ENCODE measurements at places on chromosomes 1 and 21. TPM values are rescaled to one million over a fixed set of nuclear protein-coding genes. Genes with fewer than 3 reads are reported as not detected.

DNA sequence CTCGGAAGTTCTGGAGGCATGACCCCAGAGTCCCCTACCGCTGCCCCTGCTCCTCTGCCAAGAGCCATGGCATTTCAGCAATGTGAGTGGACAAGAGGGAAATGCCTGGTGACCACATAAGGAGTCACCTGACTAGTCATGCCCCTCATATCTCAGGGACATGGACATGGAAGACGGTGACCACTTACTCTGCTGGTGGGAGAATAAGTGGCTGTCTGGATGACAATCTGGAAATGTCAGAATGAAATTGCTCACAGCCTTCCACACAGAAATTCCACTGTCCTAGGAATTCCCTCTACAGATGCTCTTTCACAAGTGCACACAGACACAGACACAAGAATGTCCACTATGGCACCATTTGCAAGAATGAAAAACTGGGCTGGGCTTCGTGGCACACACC is 24.3 kb upstream of the PLEKHG5 start:
- no peak for DNase-seq

GRCh38 chr21:18235545-18235944 is 9.1 kb upstream of the CHODL start:
- no peak for DNase-seq

Gene SPRR2G
- total RNA-seq: not detected

Gene GJA4
- 26.4 TPM for total RNA-seq

GRCh38 chr1:22862752-22863151 is 109.9 kb downstream of the LACTBL1 start:
- no peak for DNase-seq

DNA sequence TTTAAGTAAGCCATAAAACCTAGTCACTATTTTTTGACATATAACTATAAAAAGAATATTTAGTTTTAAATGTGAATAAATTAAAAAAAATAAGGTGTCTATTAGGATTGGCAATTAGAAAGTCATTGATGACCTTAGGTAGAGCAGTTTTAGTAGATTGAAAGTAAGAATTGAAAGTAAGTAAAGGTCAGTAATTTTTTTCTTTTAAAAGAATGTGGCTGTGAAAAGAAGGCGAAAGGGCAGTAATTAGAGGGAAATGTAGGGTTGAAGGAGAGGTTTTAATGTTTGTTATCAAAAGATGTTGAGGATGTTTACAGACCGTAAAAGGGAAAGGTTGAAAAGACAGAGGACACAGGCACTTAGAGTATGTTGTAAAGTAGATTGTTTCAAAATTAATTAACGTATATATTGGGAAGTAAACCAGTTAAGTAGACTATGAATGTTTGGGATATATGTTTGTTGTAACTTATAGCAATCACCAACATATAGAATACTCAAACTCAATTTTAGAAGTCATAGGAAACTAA is 41.0 kb downstream of the ZFYVE9 start:
- no peak for DNase-seq

- no peak for DNase-seq
Observed at GRCh38 chr1:9690440-9691107, 39.0 kb downstream of the PIK3CD start.

Gene POMGNT1
- total RNA-seq: 53.1 TPM

Gene TDRD5
- total RNA-seq: 0.35 TPM

- no peak for DNase-seq
Observed at GRCh38 chr1:172885411-172885810, 165.3 kb downstream of the TNFSF18 start.

- no peak for DNase-seq
Observed at GRCh38 chr1:17553975-17554700, 14.6 kb downstream of the ARHGEF10L start.

- DNase-seq: no peak
Observed at GRCh38 chr1:151475175-151475574, 15.9 kb upstream of the POGZ start.

Data from mesenteric fat pad (tissue), 1 donor.